A375 (cell line): ENCODE measurements at places on chromosomes 2 and 18. TPM values are rescaled to one million over a fixed set of nuclear protein-coding genes. Genes with fewer than 3 reads are reported as not detected.

Gene GRHL1
- total RNA-seq: 0.30 and 0.56 TPM in 2 replicates

Gene LBH
- 1.0 and 1.8 TPM in 2 replicates for total RNA-seq

Gene BMP10
- not detected in 2 replicates for total RNA-seq

Gene TFCP2L1
- total RNA-seq: 0.04 and 0.05 TPM in 2 replicates

Gene EPHA4
- total RNA-seq: 8.0 and 10.2 TPM in 2 replicates

Gene PCBP1
- 30.7 and 40.1 TPM in 2 replicates for total RNA-seq

Gene ITGB6
- total RNA-seq: 0.11 TPM in 1 of 2 replicates, not detected in the other

Gene CPLX4
- not detected in 2 replicates for total RNA-seq

Gene D2HGDH
- total RNA-seq: 21.9 and 26.9 TPM in 2 replicates

Gene HOXD12
- 0.60 TPM in 1 of 2 replicates, not detected in the other for total RNA-seq

Gene SH3RF3
- total RNA-seq: 7.6 and 8.6 TPM in 2 replicates

Gene SCYGR7
- total RNA-seq: not detected in 2 replicates

Gene LTBP1
- 1.2 and 3.9 TPM in 2 replicates for total RNA-seq

Gene STK25
- total RNA-seq: 91.4 and 92.6 TPM in 2 replicates

Gene CD8B2
- total RNA-seq: not detected in 2 replicates

Gene SLC4A5
- total RNA-seq: 0.16 TPM in 1 of 2 replicates, not detected in the other

Gene OTOF
- not detected in 2 replicates for total RNA-seq

Gene LRRC30
- total RNA-seq: not detected in 2 replicates

Gene DSG4
- total RNA-seq: not detected in 2 replicates

Gene TRIM54
- 0.05 TPM in 1 of 2 replicates, not detected in the other for total RNA-seq

Gene FAP
- 0.37 TPM in 1 of 2 replicates, not detected in the other for total RNA-seq

Gene BCL2
- total RNA-seq: 3.4 and 4.1 TPM in 2 replicates

Gene QPCT
- 5.9 and 7.7 TPM in 2 replicates for total RNA-seq

Gene KCNF1
- not detected in 2 replicates for total RNA-seq

Gene IL36A
- total RNA-seq: not detected in 2 replicates

Gene RNF152
- total RNA-seq: 0.57 and 1.2 TPM in 2 replicates

Gene LONRF2
- total RNA-seq: 1.2 and 1.3 TPM in 2 replicates

Gene MC4R
- total RNA-seq: 0.23 TPM in 1 of 2 replicates, not detected in the other

Gene HNMT
- 24.3 and 24.7 TPM in 2 replicates for total RNA-seq

Gene GREB1L
- total RNA-seq: 2.2 and 3.6 TPM in 2 replicates

Gene RALB
- 19.4 and 22.4 TPM in 2 replicates for total RNA-seq

Gene SIX3
- total RNA-seq: not detected in 2 replicates

Gene ST6GAL2
- total RNA-seq: not detected in 2 replicates

Gene DPYSL5
- total RNA-seq: 2.4 and 3.0 TPM in 2 replicates

Gene BIN1
- total RNA-seq: 6.5 and 10.5 TPM in 2 replicates

Gene SPATA3
- not detected in 2 replicates for total RNA-seq

Gene CD207
- 0.11 TPM in 1 of 2 replicates, not detected in the other for total RNA-seq

Gene FBXO48
- 0.23 and 0.34 TPM in 2 replicates for total RNA-seq

Gene PSD4
- total RNA-seq: 3.8 and 5.1 TPM in 2 replicates

Gene GPAT2
- not detected in 2 replicates for total RNA-seq

Gene RBM44
- total RNA-seq: 0.16 and 0.53 TPM in 2 replicates

Gene FEV
- total RNA-seq: not detected in 2 replicates

Gene PROKR1
- not detected in 2 replicates for total RNA-seq

Gene PRKAG3
- not detected in 2 replicates for total RNA-seq

Gene DNAH7
- total RNA-seq: 0.04 and 0.37 TPM in 2 replicates

Gene CYP27C1
- total RNA-seq: 0.93 and 1.2 TPM in 2 replicates

Gene FOXD4L1
- total RNA-seq: 0.08 and 0.19 TPM in 2 replicates

Gene MGAT4A
- total RNA-seq: 0.41 and 2.5 TPM in 2 replicates

Gene PDE11A
- 0.04 and 0.19 TPM in 2 replicates for total RNA-seq

Gene CEP68
- 5.5 and 6.9 TPM in 2 replicates for total RNA-seq

Gene KANSL1L
- 5.7 and 7.7 TPM in 2 replicates for total RNA-seq

Gene CPS1
- total RNA-seq: 11.1 and 11.3 TPM in 2 replicates

Gene CCDC68
- not detected in 2 replicates for total RNA-seq
